ENCODE measurements at places on chromosomes 1 and 21.

GRCh38 chr1:189121941-189122340 is 1355.7 kb downstream of the BRINP3 start:
- no peak for DNase-seq

DNA sequence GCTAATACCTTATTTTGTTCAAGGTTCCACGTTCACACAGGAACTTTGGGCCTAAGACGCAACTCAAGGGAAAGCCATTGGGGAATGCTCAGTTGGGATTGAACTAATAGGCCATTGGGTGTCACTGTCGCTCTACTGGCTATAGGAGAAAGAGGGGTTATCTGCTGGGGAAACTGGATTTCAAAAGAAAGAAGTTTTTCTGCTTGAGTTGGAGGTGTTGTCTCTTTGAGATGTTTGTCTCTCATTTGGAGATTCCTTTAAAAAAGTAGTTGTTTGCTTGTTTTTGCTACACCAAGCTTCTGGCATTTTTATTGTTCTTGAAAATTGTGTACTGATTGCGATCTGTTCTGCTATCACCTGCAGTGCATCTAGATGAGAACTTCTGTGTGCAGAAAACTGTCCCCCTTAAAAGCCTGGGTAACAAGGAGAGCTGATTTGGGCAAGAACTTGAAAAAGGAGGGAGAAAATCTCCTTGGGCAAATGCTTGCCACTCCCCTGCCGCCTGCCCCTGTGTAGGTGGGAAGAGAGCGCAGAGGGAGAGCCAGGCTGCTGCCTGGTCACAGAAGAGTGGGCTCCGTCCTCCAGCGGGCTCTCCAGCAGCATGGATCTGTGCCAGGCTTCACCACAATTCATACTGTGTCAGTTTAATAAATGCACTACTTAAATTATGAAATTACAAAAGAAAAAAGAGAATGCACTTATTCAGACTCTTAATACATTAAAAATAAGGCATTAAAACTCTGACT is 39.9 kb downstream of the PEX14 start:
- no peak for DNase-seq

GRCh38 chr1:224387302-224387912 is 30.7 kb downstream of the CNIH4 start:
- no peak for DNase-seq

DNA sequence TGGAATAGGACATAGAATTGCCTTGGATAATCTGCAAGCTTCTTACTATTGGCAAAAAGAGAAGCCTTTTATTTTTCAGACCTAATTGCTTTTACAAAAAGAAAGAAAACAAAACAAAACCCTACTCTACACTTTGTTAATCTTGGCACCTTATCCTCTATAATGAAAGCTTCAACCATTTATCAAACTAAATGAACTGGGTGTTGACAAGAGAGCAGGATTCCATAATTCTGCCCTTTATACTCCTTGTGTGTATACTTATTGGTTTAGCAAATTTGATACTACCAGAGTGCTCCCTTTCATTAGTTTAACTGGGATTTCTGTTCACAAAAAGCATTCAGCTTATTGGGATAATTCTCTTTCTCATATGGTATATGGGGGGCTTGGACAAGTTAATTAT is 3.0 kb upstream of the TMCC2 start:
- DNase-seq = peak; percentile 28

DNA sequence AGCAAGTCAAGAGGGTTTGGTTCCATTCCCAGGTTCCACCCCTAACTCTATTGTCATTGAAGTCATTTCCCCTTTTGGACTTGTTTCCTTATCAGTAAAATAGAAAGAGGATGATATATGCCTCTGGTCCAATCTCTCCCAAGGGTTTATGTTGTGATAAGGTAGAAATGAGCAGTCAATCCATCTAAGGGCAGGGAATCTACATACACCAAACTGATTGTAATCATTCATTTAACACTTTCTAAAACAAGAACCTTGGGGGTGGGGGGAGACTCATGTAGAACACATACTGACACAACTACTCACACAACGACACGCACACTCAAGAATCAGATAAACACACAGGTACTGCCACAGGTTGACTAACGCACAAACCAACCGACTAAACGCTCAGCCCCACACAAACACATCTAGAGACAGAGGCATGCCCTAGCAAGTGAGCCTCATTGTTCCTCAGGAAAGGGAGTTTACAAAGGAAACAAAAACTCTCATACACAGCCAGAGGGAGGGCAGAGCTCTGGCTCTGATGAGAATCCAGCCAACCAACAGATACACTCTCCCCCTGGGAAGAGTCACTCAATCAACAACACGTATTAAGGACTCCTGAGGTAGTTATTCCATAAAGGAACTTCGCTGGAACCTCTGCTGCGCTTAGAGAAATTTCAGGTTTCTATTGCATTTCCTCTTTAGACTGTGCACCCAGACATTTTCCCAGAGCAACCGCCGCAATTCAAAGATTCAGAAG is 1.0 kb downstream of the F11R start:
- peak; percentile 88 for DNase-seq

- peak; percentile 21 for DNase-seq
Measured at GRCh38 chr1:46333300-46334029, 7.1 kb upstream of the NSUN4 start.

DNA sequence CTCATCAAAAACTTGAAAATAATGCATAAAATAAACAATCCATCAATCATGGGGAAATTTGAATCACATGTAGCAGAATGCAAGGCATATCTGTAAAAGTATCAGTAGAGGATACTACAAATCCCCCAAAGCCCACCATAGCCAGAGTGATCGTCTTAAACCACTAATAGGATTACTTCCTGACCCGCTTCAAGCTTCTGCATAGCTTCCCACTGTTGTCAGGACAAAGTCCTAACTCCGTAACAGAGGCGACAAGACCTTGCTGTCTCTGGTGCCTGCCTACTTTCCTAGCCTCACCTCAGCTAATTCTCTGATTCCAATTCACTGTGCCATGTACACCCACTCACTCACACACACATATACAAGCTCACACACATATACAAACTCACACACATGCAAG is 161.2 kb upstream of the NFIA start:
- DNase-seq = no peak

DNA sequence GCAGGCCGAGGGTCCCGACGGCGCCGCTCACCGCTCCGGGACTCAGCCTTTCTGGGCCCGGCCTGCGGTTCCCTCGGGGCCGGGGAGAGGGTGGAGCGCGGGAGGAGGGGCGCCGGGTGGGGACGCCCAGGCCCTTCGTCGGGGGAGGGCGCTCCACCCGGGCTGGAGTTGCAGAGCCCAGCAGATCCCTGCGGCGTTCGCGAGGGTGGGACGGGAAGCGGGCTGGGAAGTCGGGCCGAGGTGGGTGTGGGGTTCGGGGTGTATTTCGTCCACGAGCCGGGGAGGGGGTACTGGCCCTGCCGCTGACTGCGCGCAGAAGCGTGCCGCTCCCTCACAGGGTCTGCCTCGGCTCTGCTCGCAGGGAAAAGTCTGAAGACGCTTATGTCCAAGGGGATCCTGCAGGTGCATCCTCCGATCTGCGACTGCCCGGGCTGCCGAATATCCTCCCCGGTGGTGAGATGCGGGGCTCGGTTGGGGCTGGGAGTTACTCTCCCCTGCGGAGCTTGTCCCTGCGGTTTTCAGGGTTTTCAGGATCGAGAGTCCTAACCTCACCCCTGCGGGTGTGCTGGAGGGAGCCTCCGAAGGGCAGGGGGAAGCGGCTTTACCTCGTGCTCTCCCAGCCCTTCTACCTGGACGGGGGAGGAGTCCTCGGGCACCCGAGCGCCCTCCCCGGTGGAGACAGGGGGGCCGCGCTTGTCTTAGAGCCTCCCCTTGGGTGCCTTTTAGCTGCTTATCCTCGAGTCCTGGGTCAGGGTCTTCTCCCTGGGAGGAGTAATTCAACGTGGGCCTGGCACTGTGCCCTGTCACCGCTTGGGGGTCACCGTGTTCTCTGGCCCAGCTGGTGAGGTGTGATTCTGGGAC is 2.1 kb downstream of the SAMD11 start:
- no peak for DNase-seq

- DNase-seq = no peak
Measured at GRCh38 chr1:45478121-45478814, 12.7 kb downstream of the TESK2 start.
